ENCODE measurements at places on chromosomes 5 and 9.

- no peak for DNase-seq
Measured at GRCh38 chr5:82004511-82004910, 32.7 kb downstream of the ATG10 start.

- DNase-seq = no peak
Measured at GRCh38 chr5:31983851-31984250, 190.3 kb downstream of the GOLPH3 start.

- no peak for DNase-seq
Measured at GRCh38 chr9:112258106-112258505, 75.3 kb downstream of the PTBP3 start.

- no peak for DNase-seq
Measured at GRCh38 chr5:76579166-76579937, 43.9 kb downstream of the F2RL2 start.

DNA sequence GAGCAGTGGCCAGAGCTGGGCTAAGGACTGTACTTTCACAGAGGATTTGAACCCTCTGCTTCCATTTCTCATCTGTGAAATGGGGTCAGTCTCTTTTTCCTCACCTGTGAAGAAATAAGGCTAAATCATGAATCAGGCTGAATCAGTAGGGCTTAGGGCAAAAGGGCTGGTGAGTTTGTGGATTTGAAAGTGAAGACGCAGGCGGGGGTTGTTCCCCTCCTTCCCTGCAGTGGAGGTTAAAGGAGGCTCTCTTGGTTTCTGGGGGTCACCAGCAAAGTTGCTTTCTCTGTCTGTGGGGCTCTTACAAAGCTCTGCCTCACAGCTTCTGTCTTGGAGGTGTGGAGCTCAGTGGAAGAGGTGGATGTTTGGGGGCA, 17.6 kb upstream of the NDST1 start:
- DNase-seq = no peak
